Thoracic aorta (tissue), 2 donors: ENCODE measurements at places on chromosomes 7 and 10.

- no peaks in the 10 kb centered on the region for H3K36me3 ChIP-seq
- no peak for DNase-seq
- H3K4me3 ChIP-seq: no peak overlapping the region
- H3K4me1 ChIP-seq: peaks cover 11% of the 10 kb centered on the region
- H3K27me3 ChIP-seq: no peaks in the 10 kb centered on the region
These were observed 181.0 kb downstream of the LRRC4 start for GRCh38 chr7:127850195-127850594.

DNA sequence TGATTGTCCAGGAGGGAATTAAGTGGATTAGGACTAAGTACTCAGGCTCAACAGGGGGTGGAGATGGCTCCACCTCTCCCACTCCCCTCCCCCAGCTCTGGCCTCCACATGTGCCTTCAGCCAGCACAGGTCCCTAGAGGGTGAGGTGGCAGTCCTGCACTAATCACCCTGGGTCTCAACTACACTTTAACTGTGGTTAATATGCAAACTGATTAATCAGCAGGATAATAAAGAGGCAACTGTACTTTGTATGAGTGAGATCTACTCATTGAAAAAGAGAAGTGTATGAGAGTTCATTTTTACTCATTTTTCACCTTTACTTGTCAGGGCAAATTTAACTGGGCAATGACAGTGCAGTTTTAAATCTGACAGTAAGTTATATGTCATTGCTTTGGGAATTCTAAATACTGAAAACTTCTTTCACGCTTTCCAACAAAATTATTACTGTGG lies 223.8 kb upstream of the CCDC6 start:
- H3K27ac ChIP-seq: no peak overlapping the region
- no peaks in the 10 kb centered on the region for H3K36me3 ChIP-seq
- no peak for DNase-seq

GRCh38 chr7:91323626-91324158 lies 59.5 kb downstream of the FZD1 start:
- H3K4me1 ChIP-seq: peaks cover 6% of the 10 kb centered on the region
- no peak for DNase-seq
- no peaks in the 10 kb centered on the region for H3K36me3 ChIP-seq
- H3K27ac ChIP-seq: no peak overlapping the region
- H3K27me3 ChIP-seq: no peaks in the 10 kb centered on the region

DNA sequence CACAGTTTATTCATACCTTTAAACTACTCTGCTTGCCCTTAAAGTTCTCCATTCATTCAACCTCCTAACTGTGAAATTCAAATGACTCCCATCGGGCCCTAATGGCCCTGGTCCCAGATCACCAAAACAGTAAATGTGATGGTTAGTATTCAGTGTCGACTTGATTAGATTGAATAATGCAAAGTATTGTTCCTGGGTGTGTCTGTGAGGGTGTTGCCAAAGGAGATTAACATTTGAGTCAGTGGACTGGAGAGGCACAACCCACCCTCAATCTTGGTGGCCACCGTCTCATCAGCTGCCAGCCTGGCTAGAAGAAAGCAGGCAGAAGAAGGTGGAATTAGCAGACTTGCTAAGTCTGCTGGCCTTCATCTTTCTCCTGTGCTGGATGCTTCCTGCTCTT lies 80.1 kb upstream of the PLXNA4 start:
- no peaks in the 10 kb centered on the region for H3K36me3 ChIP-seq
- H3K4me1 ChIP-seq: no peaks in the 10 kb centered on the region
- H3K27ac ChIP-seq: no peak overlapping the region
- no peak for DNase-seq

DNA sequence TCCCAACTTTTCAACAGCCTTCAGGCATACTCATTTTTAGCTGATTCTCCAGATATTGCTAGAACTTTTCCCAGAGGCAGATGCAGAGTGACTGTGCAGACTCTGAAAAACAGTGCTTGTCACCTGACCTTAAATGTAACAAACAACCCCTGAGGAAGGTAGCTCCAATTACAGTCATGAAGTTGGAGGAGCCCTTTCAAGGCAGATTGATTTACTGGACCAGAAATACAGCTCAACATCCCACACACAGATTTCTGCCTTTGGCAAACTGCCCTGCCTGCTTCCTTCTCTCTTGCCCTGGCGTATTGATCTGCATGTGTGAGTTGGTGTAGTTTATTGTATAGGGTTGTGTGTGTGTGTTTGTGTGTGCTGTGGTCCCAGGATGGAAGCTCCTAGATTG lies 38.5 kb downstream of the PYROXD2 start:
- H3K4me1 ChIP-seq: no peaks in the 10 kb centered on the region
- no peak overlapping the region for H3K27ac ChIP-seq
- H3K36me3 ChIP-seq: no peaks in the 10 kb centered on the region
- H3K27me3 ChIP-seq: no peaks in the 10 kb centered on the region
- DNase-seq: no peak
- H3K4me3 ChIP-seq: no peak overlapping the region

DNA sequence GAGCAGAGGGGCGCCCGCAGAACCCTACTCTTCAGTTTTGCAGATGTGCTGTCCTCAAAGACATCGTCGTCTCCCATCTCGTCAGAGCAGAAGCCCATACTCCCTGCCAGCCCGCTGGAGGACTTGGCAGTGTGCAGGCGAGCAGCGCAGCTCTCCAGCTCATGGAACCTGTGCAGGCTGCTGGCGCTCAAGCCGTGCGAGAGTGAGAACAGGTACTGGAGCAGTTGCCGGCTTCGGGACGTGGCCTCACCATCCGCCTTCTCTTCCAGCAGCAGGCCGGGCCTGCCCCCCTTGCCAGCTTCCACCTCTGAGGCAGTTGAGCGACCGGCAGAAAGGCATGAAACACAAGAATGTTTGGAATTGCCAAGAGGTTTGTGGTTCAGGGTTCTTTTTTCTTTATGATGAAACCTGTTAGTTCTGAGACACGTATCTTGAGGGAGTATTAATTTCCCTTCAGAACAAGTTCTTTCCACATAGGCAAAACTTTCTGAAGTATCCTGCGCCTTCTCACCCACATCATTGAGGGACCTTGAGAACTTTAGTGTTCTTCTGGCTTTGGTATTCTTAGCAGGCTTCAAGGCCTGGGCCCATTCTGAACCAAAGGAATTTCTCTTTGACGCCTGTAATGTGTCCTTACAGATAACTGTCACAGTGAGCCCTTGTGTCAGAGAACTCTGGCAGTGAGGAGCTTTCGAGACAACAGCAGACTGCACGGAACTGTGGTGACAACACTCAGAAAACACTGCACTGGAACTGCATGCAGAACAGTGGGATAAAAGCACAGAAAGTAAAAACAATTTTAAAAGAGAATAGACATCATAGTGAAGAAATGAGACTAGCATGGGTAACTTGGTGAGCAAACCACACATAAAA lies 89.5 kb downstream of the ALOX5 start:
- H3K27me3 ChIP-seq: no peaks in the 10 kb centered on the region
- H3K4me1 ChIP-seq: peaks cover 4% of the 10 kb centered on the region
- no peak overlapping the region for H3K4me3 ChIP-seq

- H3K4me3 ChIP-seq: no peak overlapping the region
- H3K4me1 ChIP-seq: no peaks in the 10 kb centered on the region
- H3K36me3 ChIP-seq: no peaks in the 10 kb centered on the region
These were observed 163.3 kb downstream of the MAD1L1 start for GRCh38 chr7:2069472-2069860.

DNA sequence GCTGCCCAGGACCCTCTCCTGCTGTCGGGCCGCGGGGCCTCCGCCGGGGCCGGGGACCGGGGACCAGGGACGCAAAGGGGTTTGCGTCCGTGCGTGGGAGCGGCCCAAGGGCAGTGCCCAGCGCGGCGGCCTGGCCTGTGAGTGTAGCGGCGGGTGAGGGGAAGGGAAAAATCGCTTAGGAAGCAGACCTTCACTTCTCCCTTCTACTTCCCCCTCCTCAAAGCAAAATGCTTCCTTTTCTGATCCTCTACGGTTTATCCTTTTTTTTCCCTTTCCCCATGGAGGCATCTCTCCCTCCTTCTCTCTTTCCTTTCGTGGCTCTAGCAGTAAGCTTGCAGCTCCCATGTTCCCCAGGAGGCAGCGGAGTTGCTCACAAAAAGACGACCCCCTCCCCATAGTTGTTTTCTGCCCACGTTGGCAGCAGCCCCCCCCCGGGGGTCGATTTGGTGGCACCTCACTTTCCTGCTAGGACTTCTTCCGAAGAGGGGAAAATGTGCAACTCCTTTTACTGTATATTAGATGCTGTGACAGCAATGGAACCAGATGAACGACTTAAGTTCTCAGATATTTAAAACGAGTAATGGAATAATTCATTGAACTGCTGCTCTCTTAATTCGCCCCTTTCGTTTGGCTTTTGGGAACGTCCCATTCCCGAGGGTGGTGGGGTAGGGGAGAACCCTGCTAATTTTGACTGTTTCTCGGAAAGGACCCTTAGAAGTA lies 724 bp downstream of the CAPZA2 start:
- no peaks in the 10 kb centered on the region for H3K36me3 ChIP-seq
- peaks cover 21% of the 10 kb centered on the region for H3K4me1 ChIP-seq
- no peaks in the 10 kb centered on the region for H3K27me3 ChIP-seq
- H3K27ac ChIP-seq: peak overlapping the region; percentile 94
- no peak for DNase-seq
- H3K4me3 ChIP-seq: peak overlapping the region; percentile 94
